ENCODE measurements at places on chromosomes 7 and 10. TPM values are rescaled to one million over a fixed set of nuclear protein-coding genes. Genes with fewer than 3 reads are reported as not detected.

The HMX3 gene
- total RNA-seq: not detected

The ITPRID1 gene
- not detected for total RNA-seq

The SVIL gene
- 34.5 TPM for total RNA-seq

The ATXN7L1 gene
- 22.3 TPM for total RNA-seq

GRCh38 chr10:35339942-35340341, 3.6 kb downstream of the CCNY start:
- no peak for DNase-seq

GRCh38 chr7:38686888-38687287, 55.7 kb upstream of the AMPH start:
- DNase-seq: no peak

GRCh38 chr10:63120554-63120953, 12.6 kb upstream of the NRBF2 start:
- no peak for DNase-seq

DNA sequence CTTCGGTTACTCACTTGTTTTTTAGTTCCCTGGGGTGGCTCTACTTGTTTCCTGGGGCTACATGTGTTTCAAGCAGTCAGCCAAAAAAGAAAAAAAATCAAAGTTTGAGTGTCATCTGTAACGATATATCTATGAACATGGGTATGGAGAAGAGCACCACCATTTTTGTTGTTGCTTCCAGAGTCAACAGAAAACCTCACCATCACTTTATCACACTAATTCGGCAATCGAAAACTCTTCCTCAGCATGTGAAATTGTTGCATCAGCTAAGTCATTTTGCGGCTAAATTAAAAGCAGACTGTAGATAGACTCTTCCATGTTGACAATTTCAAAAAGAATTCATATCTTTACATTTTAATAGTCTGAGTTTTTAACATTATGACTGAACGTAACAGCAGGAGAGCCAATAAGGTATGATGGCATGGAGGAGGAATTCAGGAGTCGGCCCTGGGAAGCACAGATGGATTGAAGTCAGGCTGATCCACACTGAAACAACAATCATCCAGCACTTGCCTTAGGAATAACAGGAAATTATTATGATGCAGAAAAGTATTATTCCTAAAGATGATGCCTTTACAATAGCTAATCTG, 455.7 kb upstream of the KLF6 start:
- no peak for DNase-seq

GRCh38 chr7:47710201-47710935, 128.5 kb upstream of the TNS3 start:
- DNase-seq: no peak

GRCh38 chr10:106716381-106716780, 448.1 kb downstream of the SORCS1 start:
- no peak for DNase-seq

GRCh38 chr10:126917375-126917774, 12.1 kb downstream of the DOCK1 start:
- DNase-seq: no peak

DNA sequence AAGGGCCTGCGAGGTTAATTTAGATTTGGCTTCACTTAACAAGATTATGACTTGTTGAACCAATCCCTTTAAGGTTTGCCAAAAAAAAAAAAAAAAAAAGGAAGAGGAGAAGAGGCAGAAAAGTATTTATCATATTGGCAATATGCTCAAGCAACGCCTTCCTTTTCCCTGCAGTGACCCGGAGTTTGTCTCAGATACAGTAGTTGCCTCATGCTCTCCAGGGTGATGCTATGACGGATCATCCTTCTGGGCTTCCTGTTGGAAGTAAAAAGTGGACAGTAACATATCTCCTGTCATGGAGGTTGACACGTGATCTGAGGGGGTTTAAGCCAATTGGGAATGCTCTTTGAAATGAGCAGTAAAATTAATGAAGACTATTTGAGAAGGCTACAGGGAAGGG, 117.3 kb downstream of the BMPER start:
- no peak for DNase-seq

DNA sequence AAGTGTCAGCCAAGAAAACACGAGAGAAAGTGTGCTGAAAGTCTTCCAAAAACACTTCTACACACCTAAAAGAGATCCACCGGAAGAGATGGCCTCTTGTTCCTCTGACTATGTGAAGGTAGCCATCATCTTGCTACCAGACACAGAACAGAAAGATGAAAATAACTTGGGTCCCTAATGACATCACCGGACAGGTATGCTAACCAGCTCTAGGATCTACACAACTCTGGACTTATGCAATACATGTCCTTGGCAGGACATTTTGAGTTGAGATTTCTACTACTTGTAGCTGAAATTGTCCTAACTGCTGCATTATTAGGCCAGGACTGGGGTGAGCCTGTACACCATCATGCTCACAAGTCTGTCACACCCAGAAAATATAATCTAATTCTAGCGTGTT, 358.7 kb downstream of the ELMO1 start:
- no peak for DNase-seq

GRCh38 chr10:88274286-88274685, 308.8 kb downstream of the RNLS start:
- DNase-seq: no peak

DNA sequence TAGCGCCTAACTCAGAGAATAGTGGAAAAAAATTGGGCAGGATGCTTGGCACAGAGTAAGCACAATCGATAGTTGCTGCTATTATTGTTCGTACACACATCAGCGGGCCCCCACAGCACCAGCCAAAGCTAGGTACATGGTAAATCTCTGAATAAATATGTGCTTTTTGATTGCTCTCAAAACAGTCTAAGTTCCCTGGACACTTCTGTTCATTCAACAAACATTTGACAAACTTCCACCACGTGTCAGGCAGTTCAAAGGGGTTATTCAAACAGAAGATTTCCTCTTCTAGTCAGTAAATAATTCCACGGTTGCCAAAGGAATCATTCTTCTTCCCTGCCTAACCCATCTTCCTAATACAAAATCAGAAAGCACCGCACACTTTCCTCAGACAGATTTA, 150.8 kb downstream of the DGKI start:
- DNase-seq: no peak
